ENCODE measurements at places on chromosomes 2 and 18. TPM values are rescaled to one million over a fixed set of nuclear protein-coding genes. Genes with fewer than 3 reads are reported as not detected.

ZC3H8 gene
- total RNA-seq, result 18.7 TPM

COL6A3 gene
- total RNA-seq, result 2.5 TPM

DNA sequence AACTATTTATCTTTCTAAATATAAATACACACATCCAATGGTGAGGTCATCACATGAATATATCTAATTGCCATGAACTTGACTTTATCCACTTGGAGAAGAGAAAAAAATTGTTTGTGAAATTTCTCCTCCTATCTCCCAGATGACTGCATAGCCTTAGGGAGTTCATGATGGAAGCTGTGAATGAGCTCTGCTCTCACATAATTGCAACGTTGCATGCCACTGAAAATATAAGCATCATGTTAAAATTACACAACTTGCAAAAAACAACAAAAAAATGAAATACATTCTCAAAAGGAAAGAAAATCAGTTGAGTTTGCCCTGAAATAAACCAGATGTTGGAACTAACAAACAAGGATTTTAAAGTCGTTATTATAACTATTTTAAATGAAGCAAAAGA, 50.6 kb upstream of the OSR1 start:
- H3K4me3 ChIP-seq, result no peak overlapping the region
- H3K4me1 ChIP-seq, result no peaks in the 10 kb centered on the region
- no peak for DNase-seq
- no peaks in the 10 kb centered on the region for H3K36me3 ChIP-seq

MRO gene
- not detected for total RNA-seq

- no peaks in the 10 kb centered on the region for H3K36me3 ChIP-seq
- H3K4me3 ChIP-seq, result no peak overlapping the region
- no peak overlapping the region for H3K27ac ChIP-seq
- no peak for DNase-seq
- no peaks in the 10 kb centered on the region for H3K27me3 ChIP-seq
Measured at GRCh38 chr2:234330902-234331301, 166.0 kb downstream of the ARL4C start.

GRCh38 chr2:159454185-159454584, 162.2 kb downstream of the BAZ2B start:
- H3K27ac ChIP-seq, result no peak overlapping the region
- H3K4me1 ChIP-seq, result peaks cover 20% of the 10 kb centered on the region
- H3K36me3 ChIP-seq, result no peaks in the 10 kb centered on the region
- DNase-seq, result no peak
- no peak overlapping the region for H3K4me3 ChIP-seq
- H3K27me3 ChIP-seq, result no peaks in the 10 kb centered on the region

DNA sequence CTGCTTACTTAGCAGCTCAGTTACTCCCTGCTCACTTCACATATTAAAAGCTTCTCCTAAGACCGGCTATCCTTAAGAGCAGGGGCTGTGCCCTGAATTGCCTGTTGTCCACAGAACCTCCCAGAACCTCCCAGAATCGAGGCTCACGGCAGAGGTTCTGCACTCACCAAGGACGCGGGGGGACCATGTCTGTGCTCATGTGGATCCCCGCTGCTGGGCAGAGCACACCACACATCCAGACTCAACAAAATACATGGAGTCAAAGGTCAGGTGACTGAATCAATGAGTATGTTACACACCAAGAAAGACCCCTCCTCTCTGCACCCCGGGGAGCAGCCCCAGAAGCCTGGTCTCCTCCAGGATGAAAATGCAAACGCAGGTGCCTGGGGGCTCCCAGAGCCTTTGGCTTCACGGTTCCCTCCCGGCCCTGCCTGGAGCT, 149.0 kb downstream of the MBP start:
- H3K36me3 ChIP-seq, result peaks cover 4% of the 10 kb centered on the region
- no peaks in the 10 kb centered on the region for H3K27me3 ChIP-seq
- no peak overlapping the region for H3K4me3 ChIP-seq
- no peak for DNase-seq

DNA sequence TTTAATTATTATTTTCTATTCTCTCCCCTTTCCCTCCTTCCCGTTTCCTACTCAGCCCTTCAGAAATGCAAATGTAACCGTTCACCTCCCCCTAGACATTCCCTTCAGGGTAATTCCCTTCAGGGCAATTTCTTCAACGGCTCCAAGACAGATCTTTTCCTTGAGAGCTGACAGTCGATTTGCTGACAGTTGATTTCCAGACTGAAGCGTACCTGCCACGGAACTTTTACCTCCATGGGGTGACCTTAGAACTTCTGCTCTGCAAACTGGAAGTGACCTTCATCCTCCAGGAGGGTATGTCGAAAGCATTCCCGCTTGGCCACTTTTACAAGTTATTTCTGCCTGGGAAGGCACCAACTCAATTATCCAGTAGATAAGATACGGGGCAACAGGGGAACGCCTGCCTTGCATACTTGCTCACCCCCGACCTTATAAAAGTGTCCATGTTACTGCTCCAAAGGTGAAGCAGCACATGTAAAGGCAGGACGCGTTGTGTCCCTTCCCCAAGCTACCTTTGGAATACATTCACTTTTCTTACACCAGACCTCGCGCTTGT, 18.5 kb downstream of the B3GNT7 start:
- no peak overlapping the region for H3K4me3 ChIP-seq
- peaks cover 33% of the 10 kb centered on the region for H3K27me3 ChIP-seq
- H3K27ac ChIP-seq, result no peak overlapping the region

DNA sequence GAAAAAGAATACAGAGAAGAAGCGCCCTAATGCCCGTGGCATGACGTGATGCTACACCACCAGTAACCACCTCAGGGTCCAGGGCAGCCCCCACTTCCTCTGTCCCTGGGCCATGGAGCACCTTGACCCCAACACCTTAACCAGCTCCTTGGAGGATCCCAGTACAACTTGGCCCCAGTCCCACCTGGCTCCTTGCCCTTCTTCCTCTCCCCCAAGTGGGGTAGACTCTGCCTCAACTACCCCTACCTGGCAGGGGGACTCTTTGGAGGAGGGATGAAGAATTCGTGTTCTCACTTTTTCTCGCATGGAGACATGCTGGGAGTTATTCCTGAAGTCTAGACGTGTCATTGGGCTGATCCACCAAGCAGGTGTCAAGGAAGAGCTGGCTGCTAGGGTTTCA, 18.9 kb downstream of the TRABD2A start:
- H3K4me3 ChIP-seq, result peak overlapping the region; percentile 29
- peaks cover 18% of the 10 kb centered on the region for H3K36me3 ChIP-seq

DNA sequence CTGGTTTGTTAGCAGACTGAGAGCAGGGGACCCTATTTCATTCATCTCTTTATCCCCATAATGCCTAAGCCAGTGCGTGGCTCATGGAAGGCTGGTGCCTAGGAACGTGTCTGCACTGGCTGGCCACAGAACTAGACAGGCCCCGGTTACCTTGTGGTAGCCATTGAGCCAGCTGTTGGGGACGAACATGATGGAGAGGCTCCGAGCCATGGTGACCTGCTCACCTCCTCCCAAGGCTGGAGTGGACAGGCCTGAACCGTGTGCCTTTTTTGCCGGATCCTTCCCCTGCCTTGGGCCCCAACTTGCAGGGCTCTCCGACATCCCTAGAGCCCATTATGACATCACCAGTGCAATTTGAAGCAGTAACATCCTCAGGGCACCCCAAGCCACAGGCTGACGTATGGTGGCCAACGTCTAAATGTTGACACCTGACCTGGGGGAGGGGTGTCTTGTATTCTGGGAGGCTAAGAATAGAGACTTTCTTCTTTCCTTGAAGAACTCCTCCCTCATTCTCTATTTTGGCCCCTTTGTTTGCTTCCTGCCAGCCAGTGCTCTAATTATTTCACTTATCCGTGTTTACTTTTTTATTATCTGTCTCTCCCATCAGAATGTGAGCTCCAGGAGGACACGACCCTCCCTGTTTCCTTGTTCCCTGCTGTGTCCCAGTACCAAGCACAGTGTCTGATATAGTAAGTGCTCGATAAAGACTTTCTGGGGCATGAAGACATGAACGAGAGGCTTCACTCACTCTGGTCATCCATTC, 12.2 kb upstream of the DNPEP start:
- no peak for DNase-seq
- H3K27ac ChIP-seq, result no peak overlapping the region
- no peak overlapping the region for H3K4me3 ChIP-seq
- no peaks in the 10 kb centered on the region for H3K27me3 ChIP-seq
- H3K36me3 ChIP-seq, result no peaks in the 10 kb centered on the region

- H3K27ac ChIP-seq, result no peak overlapping the region
- H3K4me1 ChIP-seq, result peaks cover 2% of the 10 kb centered on the region
- no peaks in the 10 kb centered on the region for H3K27me3 ChIP-seq
- DNase-seq, result no peak
- no peak overlapping the region for H3K4me3 ChIP-seq
Measured at GRCh38 chr2:207825978-207826377, 56.3 kb upstream of the FZD5 start.

DNA sequence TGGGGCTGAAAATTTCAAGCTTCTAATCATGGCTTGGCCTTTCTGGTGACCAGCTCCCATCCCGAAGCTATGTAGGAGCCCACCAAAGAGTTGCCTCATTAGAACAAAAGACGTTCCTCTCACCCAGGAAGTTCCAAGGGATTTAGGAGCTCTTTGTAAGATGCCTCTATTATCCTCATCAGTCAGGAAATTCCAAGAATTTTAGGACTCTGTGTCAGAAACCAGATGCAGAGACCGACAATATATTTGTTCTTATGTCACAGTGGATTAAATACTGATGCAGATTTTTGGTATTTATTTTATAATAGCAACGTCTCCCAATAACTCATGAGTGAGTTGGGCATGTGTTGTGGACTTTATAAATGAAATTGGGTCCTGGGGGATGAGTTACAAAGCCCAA, 91.8 kb upstream of the SKOR2 start:
- no peak overlapping the region for H3K4me3 ChIP-seq
- H3K27me3 ChIP-seq, result peaks cover 7% of the 10 kb centered on the region

GRCh38 chr18:28158083-28158581, 18.8 kb downstream of the CDH2 start:
- H3K36me3 ChIP-seq, result no peaks in the 10 kb centered on the region
- no peak for DNase-seq
- no peak overlapping the region for H3K27ac ChIP-seq
- H3K4me1 ChIP-seq, result no peaks in the 10 kb centered on the region
- no peak overlapping the region for H3K4me3 ChIP-seq

GRCh38 chr2:229344151-229344551, 73.1 kb upstream of the PID1 start:
- H3K27me3 ChIP-seq, result no peaks in the 10 kb centered on the region
- H3K4me3 ChIP-seq, result no peak overlapping the region
- no peaks in the 10 kb centered on the region for H3K36me3 ChIP-seq
- H3K4me1 ChIP-seq, result no peaks in the 10 kb centered on the region
- DNase-seq, result no peak
- no peak overlapping the region for H3K27ac ChIP-seq

DNA sequence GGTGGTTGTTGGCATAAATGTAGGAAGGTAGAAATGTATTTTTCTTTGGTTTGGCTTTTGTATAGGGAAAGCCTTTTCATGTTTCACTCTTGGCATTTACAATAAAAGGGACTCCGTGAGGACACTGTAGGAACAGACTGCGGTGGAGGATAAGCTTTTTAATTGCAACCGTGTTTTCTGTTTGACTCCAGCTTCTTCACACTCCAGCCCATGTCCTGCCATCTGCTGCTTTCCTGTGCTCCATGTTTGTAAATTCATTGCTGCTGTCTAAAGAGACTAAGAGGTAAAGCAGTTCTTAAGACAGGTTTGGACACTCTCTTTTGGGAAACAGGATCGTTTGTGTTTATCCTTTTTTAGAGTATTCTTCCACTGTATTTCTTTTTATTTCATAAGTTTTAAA, 33.3 kb downstream of the WDR75 start:
- H3K4me1 ChIP-seq, result no peaks in the 10 kb centered on the region
- no peak overlapping the region for H3K27ac ChIP-seq
- peaks cover 26% of the 10 kb centered on the region for H3K36me3 ChIP-seq
- DNase-seq, result no peak
- no peaks in the 10 kb centered on the region for H3K27me3 ChIP-seq
- H3K4me3 ChIP-seq, result no peak overlapping the region

CHMP1B gene
- total RNA-seq, result 23.2 TPM

DNA sequence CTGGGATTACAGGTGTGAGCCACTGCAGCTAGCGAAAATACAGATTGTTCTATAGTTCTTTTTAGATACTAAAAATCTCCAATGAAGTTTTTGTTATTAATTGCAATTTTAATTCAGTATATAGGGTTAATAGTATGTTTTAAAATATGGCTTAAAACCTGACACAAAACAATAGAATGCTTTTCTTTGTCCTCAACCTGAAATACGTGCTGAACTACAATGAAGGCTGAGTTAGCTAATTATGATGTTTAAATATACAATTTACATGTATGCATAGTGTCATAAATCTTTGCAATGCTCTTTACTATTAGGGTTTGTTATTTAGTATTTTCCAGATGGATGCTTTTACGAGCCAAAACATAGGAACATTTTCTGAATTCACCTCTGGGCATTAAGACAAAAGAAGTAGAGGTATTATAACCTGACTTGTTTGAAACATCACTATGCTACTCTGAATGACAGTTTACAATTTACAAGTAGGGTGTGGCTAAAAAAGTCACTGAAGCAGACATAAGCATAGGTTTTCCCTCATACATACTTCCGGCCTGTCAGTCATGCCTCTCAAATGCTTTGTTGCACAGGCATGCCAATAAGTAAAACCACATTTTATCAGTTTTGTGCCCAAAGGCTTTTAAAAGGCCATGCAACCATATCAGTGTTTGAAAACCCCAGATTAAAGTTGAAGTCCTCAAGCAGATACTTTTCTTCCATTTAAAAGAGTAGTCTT, 168.3 kb downstream of the OTX1 start:
- no peak overlapping the region for H3K27ac ChIP-seq
- no peak overlapping the region for H3K4me3 ChIP-seq
- H3K36me3 ChIP-seq, result peaks cover 11% of the 10 kb centered on the region
- H3K27me3 ChIP-seq, result no peaks in the 10 kb centered on the region
- H3K4me1 ChIP-seq, result no peaks in the 10 kb centered on the region

Measured in activated naive CD4-positive, alpha-beta T cell treated with anti-CD3 and anti-CD28 coated beads for 36 hours (primary cell).